RCC 7860 (cell line): ENCODE measurements at places on chromosomes 4 and X.

DNA sequence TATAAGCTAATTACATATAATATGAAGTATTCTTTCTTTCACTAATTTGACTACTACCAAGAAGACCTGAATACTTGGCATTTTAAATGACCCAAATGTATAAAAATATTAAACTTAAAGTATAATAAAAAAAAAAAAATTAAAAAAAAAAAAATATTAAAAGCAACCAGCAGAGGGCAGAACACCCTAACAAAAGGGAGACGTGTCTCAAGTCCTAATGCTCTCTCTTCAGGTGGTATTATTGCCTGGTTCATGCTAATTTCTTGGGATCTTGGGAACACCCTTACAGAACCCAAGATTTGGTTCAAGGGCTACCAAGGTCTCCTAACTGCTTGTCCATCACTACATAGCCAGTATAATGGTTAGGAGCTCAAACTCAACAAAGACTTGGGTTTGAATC is 754.8 kb downstream of the RAB28 start:
- no peak for DNase-seq

DNA sequence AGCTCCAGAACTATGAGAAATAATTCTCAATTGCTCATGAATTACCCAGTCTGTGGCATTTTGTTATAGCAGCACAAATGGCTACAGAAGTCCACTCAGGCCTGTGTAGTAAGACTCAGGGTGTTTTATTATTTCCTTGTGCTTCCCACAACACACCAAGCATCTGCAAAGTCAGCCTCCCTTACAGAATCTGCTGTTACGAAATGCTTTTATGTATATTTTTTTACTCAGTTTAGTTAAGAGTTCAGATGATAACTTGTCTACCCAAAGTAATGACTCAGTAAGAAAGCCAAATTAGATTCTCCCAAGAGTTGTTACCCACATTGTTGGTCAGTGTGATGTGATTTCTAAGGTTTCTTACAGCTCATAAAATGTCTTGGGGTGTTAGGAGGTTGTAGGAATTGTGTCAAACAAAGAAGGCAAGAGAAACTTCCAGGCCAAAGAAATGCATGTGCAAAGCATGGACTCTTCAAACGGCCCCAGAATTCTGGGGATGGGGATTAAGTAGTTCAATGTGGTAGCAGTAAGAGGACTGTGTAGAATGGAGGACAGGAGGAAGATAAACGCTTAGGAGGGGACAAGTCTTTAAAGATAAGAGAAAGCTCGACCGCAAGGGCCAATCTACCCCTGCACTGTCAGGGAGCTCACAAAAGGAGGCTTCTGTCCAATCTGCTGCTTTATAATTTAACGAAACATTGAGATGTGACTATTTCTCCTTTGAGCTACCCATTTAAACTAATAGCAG is 35.4 kb upstream of the TMEM184C start:
- no peak for DNase-seq

- no peak for DNase-seq
Observed at GRCh38 chrX:94961730-94962129, 1287.7 kb downstream of the FAM133A start.

- no peak for DNase-seq
Observed at GRCh38 chrX:64192673-64193072, 12.8 kb downstream of the AMER1 start.

- DNase-seq: no peak
Observed at GRCh38 chr4:173398220-173398619, 696 bp downstream of the SCRG1 start.

DNA sequence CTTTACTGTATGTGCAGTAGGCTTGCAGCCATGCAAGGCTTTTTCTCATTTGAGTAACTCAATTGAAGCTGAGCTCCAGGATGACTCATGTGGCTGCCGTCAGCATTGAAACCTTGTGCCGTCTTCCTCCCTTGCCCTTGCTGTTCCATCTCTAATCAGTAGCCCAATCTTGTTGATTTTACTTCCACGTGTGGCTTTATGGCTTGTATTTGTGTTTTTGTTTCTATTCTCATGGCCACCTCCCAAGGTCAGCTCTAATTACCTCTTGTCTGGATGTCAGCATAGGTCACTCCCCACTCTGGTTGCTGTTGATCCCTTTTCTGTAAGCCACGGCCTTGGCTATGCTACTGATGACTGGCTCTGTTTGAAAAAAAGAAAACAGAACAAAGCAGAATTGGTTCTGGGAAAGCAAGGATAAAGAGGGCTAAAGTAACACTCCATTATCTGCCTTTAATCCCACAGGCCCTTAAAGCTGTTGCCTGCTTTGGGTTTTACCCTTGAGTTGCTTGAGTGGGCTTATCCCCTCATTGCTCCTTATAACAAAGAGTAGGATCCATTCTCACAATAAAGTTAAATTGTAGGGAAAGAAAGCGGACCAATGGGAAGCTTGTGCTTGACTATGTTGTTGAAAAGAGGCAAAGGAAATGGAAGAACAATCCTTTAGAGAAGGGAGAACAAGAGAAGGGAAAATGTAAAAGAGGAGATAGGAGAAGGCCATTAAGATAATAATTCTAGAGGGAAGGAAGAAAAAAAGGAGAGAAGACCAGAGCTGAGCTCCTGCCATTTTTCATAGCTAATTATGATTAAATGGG is 173.9 kb upstream of the PGRMC2 start:
- peak; percentile 77 for DNase-seq

DNA sequence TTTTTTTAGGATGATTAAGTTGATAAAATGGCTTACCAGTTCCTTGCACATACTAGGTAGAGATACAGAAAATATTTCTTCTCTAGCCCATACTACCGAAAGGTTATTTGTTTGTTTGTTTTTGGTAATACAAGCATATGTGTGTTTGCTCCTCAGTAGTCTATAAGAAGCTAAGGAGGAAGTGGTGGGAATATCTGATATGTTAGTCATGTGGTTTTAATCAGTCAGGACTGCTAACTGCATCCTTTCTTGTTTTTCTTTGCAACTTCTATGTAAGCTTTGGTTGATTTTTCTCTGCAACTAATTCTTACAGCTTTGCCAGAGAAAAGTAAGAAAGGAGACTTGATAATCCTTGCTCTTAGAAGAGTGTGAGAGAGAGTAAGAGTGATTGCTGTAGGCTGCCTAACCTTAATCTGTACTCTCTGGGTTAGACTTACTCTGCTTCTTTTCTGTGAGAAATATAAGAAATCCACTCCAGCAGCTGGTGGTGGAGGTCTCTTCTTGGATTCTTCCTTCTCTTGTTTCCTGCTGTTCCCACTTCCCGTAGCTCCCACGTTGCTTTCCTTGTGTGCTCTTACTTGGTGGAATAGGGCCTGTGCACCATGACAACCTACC is 28.3 kb downstream of the SEPTIN11 start:
- DNase-seq: peak; percentile 55

DNA sequence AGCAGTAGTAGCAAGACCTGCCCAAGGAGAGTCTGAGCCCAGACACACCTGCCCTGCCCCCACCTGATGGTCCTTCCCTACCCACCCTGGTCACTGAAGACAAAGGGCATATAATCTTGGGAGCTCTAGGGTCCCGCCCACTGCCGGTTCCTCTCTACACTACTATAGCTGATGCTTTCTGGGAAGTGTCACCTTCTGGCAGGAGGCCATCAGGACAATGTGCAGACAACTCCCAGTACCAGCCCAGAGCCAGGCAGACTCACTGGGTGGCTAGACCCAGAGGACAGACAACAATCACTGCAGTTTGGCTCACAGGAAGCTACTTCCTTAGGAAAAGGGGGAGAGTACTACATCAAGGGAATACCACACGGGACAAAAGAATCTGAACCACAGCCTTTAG is 312.7 kb downstream of the SPRY1 start:
- DNase-seq: no peak

GRCh38 chr4:88991746-88992145 is 65.2 kb downstream of the FAM13A start:
- DNase-seq: no peak

GRCh38 chrX:74420196-74421035 is 877 bp upstream of the SLC16A2 start:
- no peak for DNase-seq

GRCh38 chr4:76905521-76905920 is 7.6 kb upstream of the SOWAHB start:
- no peak for DNase-seq

GRCh38 chrX:7943600-7944245 is 16.5 kb upstream of the PNPLA4 start:
- no peak for DNase-seq

DNA sequence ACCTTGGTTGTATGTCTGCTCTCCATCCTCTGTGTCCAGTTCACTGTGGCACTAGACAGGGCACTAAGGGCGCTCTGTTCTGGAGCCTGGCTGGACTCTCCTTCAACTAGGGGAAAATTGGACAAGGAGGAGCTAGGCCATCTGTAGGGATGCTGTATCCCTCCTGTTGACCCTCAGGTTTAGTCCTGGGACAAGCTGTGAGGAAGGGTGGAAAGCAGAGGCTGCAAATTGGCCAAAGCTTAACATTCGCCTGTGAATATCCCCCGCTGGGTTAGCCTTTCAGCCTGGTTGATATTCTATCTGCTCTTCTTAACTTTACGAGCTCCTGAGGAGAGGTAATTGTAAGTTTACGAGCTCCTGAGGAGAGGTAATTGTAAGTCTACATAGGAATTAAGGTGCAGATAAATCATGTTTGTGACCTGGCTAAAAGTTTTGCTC is 64.4 kb upstream of the ENPEP start:
- no peak for DNase-seq
